Stimulated activated CD8-positive, alpha-beta memory T cell treated with anti-CD3 and anti-CD28 coated beads, Interleukin-15, amount 100 ng/mL, for 24 hours (primary cell): ENCODE measurements at places on chromosomes 2 and 18.

GRCh38 chr2:181111059-181111458, 130.7 kb downstream of the UBE2E3 start:
- no peak for DNase-seq

- no peak for DNase-seq
Observed at GRCh38 chr2:206955253-206955652, 15.9 kb downstream of the CPO start.

DNA sequence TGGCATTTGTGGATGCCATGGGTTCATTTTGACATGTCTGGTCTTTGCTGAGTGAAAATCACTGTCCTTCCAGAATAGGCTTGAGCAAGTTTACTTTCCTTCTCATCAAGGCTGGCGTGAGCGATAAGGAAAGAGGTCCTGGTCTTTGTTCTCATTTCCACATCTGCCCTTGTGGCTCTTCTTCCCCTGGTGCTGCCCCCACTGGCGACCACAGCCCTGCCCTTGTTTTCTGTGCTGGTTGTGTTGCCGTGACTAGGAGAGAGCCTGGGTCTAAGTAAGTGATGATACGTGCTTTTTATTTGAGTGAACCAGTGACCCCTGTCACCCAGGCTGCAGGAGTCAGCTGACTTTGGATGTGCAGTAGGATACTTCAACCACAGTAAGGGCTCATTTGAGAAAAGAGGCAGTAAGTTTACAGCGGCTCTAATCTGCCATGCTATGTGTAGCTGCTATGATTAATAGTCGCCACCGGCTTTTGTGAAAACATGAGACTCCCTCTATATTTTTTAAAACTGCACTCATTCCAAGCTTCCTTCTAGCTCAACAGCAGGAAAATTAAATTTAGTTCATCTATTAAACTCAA, 441.7 kb downstream of the RNF144A start:
- DNase-seq = no peak

GRCh38 chr2:205972113-205972512, 113.9 kb downstream of the INO80D start:
- DNase-seq = no peak

DNA sequence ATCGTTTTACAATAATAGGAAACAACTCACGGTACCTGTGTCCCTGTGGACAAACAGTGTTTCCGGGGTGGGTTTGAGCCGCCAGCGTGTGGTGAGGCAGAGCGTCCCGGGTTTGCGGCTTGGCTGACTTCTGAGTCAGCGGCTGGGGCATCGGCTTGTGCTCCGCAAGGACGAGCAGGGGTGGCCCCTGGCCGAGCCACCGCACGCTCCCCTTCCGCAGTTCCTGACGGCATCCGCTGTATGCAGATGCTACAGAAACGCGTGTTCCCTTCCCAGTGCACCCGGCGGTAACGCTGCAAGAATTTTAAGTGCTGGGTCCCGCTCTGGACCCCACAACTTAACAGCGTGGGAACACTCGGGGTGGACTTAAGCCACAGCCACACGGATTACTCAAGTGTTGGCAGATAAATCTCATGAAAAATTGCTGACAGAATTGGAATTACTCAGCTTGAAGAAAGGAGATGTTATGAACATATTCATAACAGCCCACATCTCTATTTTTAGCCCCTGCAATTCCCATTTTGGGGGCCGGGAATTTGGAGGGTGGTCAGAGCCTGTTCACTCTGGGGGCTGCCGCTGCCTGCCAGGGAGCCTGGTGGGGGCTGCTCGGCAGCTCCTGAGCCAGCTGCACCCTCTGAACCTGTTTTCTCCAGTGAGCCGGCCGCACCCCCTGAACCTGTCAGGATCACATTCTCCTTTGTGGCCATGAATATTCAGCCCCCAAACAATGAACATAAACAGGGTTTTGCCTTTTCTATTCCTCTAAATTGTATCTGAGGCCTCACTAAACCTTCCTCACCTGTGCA, 12.6 kb upstream of the KCNG2 start:
- DNase-seq = no peak

- no peak for DNase-seq
Observed at GRCh38 chr2:127308586-127309138, 14.7 kb upstream of the ERCC3 start.

- no peak for DNase-seq
Observed at GRCh38 chr2:26725521-26725820, 32.9 kb downstream of the KCNK3 start.

GRCh38 chr2:7061450-7061789, 144.2 kb downstream of the RNF144A start:
- no peak for DNase-seq

GRCh38 chr18:52376104-52376503, 36.1 kb downstream of the DCC start:
- no peak for DNase-seq

DNA sequence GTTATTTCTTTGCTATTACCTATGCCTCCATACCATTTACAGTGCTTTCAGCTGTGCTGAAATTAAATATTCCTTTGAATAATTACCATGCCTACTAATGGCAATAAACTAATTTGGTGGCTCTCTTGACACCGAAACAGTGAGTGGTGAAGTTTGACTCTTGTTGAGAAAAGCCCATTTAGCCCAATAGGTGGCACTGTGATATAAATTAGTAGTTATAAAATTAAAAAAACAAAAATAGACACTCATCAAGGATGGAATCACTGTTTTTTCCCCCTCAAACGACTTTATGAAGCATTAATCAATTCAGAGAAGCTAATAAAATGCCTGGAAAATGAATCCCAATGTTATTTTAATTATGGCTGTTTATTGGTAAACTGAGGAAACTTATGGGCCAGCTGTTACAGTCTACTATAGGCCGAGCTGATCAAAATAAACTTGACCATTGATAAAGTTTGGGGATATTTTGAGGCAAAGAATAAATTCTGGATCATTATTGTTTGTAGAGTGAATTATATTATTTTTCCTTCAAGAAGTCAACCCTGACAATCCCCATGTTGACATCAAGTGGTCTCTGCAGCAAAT, 339.6 kb downstream of the TRIB2 start:
- DNase-seq = no peak

DNA sequence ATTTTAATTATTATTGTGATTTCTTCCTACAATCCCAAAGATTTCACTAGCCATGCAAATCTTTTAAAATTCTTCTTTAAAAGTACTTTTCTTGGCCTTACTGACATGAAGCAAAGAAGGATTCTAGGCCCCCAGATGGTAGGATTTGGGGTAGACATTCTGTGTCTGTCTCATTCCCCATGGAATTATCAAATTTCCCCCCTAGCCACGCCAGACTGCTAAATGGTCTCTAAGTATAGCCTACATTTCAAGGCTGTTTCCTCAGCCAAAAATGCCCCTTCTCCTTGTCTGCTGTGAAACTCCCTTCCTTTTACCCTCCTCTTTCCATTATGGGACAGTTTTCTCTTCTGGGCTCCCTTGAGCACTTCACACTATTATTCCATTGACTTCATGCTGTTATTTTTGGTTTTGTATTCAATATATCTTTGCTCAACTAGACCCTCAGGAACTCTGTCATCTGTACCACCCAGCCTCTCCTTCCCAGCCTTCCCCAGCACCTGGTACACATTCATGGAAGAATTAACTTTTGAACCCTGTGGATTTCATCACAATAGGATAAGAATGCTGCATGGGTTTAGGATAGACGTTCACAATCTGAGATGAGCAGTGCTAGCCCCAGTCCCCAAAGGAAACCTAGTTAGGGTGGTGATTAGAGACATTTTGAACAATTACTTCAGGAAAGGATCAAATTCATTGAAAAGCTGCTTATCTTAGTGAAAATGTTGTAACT, 21.5 kb upstream of the CYP1B1 start:
- DNase-seq = no peak

- DNase-seq = no peak
Observed at GRCh38 chr18:71994273-71994672, 549.9 kb downstream of the CBLN2 start.

DNA sequence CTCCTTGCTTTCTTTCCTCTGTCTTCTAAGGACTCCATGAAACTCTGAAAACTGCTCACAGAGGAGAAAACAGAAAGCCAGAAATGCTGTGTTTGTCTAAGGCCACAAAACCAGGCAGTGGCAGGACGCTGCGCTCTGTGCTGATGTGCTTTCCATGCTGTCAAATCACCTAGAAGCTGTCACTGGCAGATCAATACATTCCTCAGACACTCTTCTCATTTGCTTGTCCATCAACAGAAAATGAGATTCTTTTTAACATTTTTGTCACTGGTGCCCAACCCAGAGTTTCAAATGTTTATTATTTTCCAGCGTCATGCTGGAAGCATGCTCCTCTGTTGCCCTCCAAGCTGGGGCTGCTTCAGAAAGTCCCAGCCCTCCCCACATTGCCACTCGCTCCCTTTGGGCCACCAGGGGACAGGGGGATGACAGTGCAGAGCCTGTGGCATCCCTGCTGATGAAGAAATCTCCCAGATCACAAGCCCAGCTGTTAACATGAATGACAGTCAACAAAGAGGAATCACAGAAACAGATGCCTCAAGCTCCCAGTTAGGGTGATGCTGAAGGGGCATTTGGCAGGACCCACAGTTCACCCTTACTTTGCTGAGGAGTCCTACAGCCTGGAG, 117.5 kb upstream of the MEIS1 start:
- DNase-seq = no peak

DNA sequence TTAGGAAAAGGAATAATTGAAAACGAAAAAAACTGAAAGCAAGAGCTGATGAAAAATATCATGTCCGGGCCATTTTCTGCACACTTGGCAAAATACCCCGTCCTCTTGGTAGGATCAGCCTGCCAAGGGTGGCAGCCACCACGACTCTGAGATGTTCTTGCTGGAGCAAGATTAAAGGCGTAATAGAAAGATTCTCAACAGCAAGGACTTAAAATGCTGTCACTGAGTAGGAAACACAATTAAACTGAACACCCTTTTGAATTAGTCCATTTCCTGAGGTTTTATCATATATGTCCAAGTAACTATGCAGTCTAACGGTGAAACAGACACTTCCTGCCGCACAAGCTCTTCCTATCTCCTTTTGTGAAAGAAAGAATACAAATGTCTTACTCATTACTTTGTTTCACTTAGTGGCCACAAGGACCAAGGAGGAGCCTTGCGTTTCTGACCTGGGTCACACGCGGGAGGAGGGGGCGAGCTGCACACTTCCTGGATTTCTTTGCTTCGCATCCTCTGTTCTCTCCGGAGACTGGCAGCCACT, 222.7 kb downstream of the PIEZO2 start:
- DNase-seq = no peak

DNA sequence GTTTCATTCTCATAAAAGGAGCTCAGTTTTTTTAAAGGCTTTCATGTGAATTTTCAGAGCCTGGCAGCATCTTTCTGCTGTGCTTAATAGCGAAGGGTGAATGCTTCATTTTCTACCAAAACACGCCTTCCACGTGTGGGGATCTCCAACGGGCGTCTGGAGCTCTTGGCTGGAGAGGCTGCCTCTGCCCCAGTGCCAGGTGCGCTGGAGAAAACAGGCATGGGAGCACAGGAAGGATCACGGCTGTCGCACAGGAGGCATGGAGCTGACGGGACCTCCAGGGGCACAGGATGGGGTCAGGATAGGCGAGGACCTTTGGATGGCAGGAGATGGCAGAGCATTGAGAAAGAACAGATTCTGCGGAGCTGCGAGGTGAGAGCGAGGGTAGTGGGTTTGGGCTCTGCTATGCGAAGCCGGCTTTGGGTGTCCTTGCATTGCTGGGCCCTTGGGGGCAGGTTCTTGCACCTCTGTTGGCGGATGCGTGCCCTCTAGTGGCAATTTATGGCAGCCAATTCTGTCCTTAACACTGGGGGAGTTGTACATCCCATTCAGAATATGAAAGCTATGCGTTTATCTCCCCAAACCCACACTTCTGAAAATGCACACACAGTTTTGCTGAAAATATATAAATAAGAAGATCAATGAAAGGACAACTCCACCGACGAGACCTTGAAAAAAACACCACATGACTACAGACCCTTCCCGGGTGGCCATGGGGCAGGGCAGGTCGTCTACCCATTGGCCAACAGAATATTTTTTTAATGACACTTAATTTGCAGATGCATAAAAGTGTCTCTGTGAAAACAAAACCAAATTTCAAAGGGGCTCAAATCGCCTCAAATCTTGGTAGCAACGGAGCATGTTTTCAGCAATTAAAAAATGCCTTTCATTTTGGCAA, 90.4 kb upstream of the SLC35G4 start:
- no peak for DNase-seq

GRCh38 chr2:10845640-10846039, 33.1 kb upstream of the PDIA6 start:
- no peak for DNase-seq

- DNase-seq = no peak
Observed at GRCh38 chr2:36734304-36734703, 37.8 kb downstream of the VIT start.

DNA sequence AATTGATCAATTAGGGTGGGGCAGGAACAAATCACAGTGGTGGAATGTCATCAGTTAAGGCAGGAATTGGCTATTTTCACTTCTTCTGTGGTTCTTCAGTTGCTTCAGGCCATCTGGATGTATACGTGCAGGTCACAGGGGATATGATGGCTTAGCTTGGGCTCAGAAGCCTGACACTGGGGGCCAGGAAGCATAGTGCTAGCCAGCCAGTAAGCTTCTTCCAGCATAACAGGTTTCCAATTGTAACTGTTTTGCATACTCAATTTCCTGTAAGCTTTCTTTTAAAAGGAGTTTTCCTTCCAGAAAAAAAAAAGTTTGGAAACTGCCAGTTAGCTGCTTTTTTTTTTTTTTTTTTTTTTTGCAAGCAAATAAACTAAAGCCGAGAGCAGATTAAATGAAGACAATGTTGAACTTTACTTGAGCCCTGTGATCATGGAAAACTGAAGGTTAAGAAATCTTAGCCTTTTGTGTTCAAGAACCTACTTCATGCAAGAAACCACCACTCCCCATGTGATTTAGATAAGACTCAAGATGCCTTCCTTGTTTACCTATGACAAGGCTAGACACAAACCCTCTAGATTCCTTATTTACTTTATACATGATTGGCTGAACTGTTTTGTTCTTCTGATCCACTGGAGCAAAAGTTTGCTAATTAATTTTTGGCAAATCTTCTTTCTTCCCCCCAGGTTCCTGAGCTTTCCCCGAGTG, 126.9 kb upstream of the LINC00305 start:
- no peak for DNase-seq

DNA sequence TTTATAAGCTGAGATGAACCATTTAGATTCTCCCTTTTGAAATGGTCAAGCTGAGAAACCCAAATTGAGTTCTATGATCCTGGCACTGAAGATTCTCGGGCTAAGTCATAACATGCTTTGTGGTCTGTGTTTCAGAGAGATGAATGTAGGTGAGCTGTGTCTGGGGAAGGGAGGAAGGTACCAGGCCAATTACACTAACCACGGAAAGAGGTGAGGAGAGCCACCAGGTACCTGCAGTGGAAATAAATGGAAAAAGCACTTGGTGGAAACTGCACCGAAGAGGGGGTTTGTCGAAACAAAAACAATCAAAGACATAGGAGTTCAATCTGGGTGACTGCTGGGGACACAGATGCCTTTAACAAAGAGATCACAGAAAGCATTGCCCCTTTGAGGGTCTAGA, 963 bp upstream of the MRPL44 start:
- no peak for DNase-seq

- DNase-seq = no peak
Observed at GRCh38 chr18:78703291-78703690, 276.3 kb upstream of the SALL3 start.
